ENCODE measurements at places on chromosomes 12 and 14.

DNA sequence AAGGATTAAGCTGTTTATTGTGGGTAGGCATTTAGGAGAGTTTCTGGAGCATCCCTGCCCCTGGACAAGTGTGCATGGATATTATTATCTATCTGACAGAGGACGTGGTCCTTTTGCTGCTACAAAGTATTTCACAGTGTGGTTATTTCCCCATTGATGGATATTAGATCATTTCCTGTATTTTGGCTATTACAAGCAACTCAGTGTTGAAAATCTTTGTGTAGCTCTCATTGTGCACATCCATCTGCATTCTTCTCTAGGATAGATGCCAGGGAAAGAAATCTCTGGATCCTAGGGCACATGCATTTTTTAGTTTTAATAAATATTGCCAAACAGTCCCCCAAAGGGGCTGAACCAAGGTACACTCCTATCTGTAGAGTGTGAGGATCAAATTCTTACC lies 154.3 kb upstream of the SRRM4 start:
- no peak for DNase-seq

DNA sequence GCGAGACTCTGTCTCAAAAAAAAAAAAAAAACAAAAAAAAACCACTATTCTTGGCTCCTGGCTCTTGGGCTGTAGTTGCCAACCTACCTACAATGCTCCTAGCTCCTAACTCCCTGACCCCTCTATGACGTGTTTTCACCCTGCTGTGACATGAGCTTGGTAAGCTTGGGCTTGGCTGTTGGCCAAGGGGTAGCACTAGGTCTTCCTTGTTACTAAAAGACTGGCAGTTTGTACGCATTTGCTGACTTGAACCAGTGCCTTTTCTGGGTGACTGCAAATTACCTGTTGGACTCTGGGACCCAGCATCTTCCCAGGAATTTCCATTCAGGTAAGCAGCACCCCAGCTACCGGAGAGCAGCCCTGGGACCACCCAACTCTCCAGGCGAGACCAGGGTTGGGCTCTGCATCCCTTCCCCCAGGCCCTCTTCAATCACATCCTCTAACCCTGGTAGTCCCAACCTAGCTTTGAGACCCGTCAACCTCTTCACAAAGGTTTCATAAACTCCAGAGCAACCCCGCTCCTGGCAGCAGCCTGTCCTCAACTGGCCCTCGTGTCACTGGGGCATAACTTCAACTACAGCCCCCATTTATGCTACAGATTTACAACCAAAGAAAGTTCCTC lies 8.3 kb downstream of the CDK2AP1 start:
- DNase-seq, result no peak

DNA sequence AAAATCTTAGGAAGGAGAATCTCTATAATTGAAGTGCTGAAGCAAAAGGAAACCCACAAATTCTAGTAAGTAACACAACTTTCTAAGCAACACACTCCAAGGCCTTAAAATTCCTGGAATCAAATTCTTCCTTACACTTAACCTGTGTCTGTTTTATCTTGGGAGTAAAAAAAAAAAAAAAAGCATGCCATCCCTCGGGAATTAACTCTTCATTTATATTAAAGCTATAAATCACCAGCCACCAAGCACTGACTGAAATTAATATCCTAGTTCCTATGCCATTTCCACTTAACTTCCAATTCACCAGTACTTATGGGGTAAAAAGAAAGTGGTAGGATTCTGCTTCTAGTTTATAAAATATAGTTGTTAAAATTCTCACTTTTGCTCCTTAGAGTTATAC lies 238.1 kb downstream of the SLC25A21 start:
- no peak for DNase-seq

DNA sequence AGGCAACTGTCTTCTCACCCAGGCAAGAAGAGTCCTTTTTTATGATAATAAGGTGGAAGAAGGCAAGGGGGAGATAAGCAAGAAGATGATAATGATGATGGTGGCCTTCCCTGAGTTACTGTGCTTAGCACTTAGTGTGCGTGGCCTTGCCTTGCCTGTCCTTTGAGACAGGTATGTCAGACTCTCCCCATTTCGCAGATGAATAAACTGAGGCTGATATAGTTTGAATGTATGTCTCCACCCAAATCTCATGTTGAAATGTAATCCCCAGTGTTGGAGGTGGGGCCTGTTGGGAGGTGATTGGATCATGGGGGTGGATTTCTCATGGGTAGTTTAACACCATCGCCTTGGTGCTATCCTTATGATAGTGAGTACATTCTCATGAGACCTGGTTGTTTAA lies 8.6 kb upstream of the OAS3 start:
- no peak for DNase-seq

- no peak for DNase-seq
Measured at GRCh38 chr14:105047283-105048016, 17.8 kb downstream of the GPR132 start.

GRCh38 chr12:124938587-124938986 lies 24.1 kb upstream of the UBC start:
- no peak for DNase-seq

DNA sequence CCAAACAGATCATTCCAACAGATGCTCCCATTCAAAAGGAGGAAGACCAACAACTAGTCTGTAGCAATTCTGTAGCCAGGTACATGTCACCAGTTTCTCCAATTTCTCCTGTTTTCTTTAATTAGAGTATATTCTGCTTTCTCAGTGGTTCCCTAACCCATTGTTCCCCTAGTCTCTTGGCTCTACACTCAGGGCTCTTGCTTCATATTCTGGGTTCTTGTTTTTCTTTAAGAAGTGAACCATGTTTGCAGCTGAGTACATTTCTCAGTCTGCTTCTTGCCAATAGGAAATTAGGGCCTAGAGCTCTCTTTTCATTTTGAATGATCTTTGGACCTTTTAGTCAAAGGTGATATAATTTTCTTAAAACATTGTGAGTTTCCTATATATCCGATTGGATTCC lies 29.4 kb upstream of the STXBP6 start:
- DNase-seq, result no peak

DNA sequence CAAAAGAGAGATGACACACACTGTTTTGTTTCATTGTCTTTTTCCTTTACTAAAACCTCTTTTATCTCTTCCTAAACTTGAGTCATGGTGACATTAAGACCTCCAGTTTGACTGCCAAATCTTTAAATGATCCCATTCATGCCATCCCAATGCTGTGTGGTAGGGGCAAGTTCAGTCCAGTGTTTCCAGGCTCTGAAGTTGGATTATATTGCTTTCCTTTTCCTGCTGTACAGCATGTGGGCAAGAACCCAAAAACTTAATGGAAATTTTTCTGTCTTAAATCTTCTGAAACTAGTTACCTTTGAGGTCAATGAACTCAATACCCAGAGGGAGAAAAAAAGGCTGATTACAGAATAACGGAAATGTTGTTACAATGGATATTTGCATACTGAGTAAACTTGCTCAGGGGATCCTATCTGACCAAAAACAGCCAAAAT lies 187.1 kb upstream of the FAR2 start:
- DNase-seq, result no peak
